GM12865 (cell line): ENCODE measurements at places on chromosomes 12 and 14.
A peak's percentile ranks its signal among the peaks of the same experiment; 100 is the strongest.

DNA sequence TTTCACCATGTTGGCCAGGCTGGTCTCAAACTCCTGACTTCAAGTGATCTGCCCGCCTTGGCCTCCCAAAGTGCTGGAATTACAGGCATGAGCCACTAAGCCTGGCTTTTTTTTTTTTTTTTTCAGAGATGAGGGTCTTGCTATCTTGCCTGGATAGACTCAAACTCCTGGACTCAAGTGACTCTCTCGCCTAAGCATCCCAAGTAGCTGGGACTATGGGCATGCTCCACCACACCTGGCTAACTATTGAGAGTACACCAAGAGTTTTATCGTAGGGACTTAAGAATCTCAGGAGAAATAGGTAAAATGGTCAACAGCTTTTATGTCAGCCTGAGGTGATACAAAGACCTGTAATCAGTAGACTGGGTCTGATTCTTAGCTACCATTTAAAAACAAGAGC, 31.2 kb upstream of the SIX1 start:
- no peak for DNase-seq

- no peak for DNase-seq
Observed at GRCh38 chr12:88615490-88615889, 35.2 kb upstream of the KITLG start.

DNA sequence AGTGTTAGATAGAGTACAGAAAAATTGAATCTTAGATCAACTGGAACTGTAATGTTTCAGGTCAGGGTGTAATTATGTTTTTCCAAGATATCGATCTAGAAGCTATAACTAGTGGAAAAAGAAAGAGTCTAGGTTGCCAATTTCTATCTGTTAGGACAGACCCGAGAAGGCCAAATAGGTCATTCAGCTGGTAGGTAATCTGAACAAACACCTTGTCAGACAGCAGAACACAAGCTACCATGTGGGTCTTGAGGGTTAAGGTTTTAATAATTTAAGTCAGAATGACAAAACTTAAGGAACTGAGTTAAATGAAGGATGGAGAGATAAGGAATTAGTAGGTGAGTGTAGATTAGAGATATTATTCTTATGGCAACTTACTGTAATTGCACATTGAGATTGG, 44.9 kb upstream of the KCNMB4 start:
- DNase-seq = no peak

DNA sequence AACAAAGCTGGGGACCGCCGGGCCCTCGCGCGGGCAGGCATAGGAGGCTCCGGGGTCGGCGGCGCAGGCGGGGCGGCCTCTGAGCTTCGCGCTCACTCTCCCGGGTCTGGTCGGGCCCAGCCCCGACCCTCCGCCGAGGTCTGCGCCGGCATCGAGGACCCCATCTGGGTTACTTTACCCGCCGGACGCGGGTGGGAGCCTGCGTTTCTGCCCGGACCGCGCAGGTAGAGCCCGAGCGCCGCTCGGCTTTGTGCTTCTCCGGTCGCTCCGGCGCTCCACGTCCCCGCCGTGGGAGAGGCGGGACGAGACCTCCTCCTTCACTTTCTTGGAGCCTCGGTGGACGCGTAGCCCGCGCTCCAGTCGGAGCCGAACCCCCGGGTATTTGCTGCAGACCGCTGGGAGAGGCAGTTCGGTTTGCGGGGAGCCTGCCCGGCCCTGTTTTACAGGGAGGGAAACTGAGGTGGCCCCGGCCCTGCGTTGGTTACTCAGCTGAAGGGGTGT, 63.2 kb downstream of the FBXL14 start:
- DNase-seq = peak; percentile 21

DNA sequence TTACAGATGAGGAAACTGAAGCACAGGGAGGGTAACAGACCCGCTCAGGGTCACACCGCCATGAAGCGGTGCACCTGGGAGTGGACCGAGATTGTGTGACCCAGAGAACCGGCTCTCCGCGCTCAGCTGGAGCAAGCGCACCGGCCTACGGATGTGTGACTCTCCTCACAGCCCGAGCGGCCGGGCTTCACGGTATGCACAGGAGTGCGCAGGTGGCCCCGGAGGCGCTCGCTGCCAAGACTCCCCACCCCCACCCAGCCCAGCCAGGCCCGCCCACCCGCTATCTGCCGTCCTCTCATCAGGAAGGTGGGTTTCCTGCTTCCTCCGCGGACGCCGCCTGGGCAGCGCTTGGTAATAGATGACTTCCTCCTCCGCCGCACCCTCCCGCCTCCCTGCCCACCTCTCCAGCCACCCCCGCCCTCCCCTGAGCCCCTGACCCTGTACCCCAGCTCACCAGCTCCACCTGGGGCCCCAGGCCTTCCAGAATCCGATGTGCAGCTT, 110.7 kb downstream of the NCOR2 start:
- peak; percentile 84 for DNase-seq

DNA sequence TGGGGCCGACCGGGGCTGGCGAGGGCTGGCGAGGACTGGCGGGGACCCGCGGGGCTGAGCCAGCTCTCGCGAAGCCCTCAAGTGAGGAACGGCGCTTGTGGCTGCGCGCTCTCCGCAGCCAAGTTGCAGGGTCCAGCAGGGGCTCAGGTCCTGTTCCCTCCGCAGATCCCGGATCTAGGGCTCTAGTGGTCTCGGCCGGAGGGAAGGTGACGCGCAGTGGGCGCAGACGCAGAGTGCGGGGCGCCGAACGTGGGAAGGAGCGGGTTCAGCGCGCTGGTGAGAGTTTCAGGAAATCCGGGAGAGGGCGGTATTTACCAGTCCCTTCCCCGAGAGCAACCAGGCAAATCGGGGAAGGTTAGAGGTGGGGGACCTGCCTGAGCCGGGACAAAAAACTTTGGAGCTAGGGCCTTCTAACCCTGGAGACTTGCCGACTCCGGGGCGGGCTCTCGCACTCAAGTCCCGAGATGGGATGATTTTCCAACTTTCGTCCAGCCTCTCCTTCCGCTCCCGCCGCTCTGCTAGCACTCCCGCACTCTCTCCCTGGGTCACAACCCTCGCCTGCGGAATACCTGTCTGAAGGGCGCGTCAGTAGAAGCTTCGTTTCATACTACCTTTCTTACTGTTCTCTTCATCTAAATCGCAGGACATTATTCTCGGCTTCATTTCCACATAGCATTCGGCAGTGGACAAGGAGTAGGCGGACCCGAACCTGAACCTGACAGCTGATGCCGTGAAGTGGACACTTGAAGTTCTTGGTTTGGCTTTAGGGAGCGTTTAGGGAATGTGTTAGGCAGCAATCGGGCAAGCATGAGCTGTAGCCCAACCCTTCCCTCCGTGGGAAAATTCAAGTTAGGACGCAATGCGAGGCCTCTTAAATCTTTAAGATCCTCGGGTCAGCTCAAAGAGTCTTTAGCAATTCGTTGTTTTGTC, 13.6 kb upstream of the PAX9 start:
- no peak for DNase-seq
